ENCODE measurements at places on chromosomes 7 and 10. TPM values are rescaled to one million over a fixed set of nuclear protein-coding genes. Genes with fewer than 3 reads are reported as not detected.

Gene LRGUK
- 0.06 TPM for polyA plus RNA-seq

Gene HOXA3
- 11.4 TPM for polyA plus RNA-seq

Gene GBX1
- not detected for polyA plus RNA-seq

Gene CPA1
- 0.71 TPM for polyA plus RNA-seq

Gene TRIM74
- polyA plus RNA-seq = 0.41 TPM

Gene PRPS1L1
- not detected for polyA plus RNA-seq

Gene CYP26C1
- polyA plus RNA-seq = not detected

Gene ODAD2
- polyA plus RNA-seq = 1.6 TPM

Measured in urinary bladder (tissue), 4 donors.